ENCODE measurements at places on chromosomes 12 and 14.

- H3K27ac ChIP-seq = no peak overlapping the region
- no peak for DNase-seq
- H3K27me3 ChIP-seq = peaks cover 33% of the 10 kb centered on the region
- H3K36me3 ChIP-seq = no peaks in the 10 kb centered on the region
Observed at GRCh38 chr12:80712866-80713265, 3.8 kb upstream of the MYF5 start.

DNA sequence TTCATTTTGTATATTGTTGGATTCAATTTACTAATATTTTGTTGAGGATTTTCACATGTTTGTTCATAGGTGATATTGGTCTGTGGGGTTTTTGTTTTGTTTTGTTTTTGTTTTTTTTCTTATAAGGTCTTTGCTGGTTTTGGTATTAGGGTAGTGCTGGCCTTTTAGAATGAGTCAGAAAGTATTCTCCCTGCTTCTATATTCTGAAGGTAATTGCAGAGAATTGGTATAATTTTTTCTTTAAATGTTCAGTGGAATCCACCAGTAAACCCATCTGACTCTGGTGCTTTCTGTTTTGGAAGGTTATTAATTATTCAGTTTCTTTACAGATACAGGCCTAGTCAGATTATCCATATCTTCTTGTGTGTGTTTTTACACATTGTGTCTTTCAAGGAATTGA, 8.9 kb downstream of the TOGARAM1 start:
- H3K27me3 ChIP-seq = no peaks in the 10 kb centered on the region
- no peak overlapping the region for H3K4me3 ChIP-seq
- H3K27ac ChIP-seq = no peak overlapping the region
- peaks cover 11% of the 10 kb centered on the region for H3K4me1 ChIP-seq
- H3K36me3 ChIP-seq = no peaks in the 10 kb centered on the region

- H3K4me3 ChIP-seq = no peak overlapping the region
- peaks cover 6% of the 10 kb centered on the region for H3K4me1 ChIP-seq
- H3K27me3 ChIP-seq = no peaks in the 10 kb centered on the region
- no peak overlapping the region for H3K27ac ChIP-seq
- H3K36me3 ChIP-seq = no peaks in the 10 kb centered on the region
- no peak for DNase-seq
Observed at GRCh38 chr12:3835914-3836313, 37.3 kb downstream of the PARP11 start.

- H3K4me1 ChIP-seq = no peaks in the 10 kb centered on the region
- H3K4me3 ChIP-seq = no peak overlapping the region
- H3K36me3 ChIP-seq = no peaks in the 10 kb centered on the region
- peaks cover 2% of the 10 kb centered on the region for H3K27me3 ChIP-seq
- DNase-seq = no peak
Observed at GRCh38 chr12:28027328-28027727, 54.8 kb upstream of the PTHLH start.

DNA sequence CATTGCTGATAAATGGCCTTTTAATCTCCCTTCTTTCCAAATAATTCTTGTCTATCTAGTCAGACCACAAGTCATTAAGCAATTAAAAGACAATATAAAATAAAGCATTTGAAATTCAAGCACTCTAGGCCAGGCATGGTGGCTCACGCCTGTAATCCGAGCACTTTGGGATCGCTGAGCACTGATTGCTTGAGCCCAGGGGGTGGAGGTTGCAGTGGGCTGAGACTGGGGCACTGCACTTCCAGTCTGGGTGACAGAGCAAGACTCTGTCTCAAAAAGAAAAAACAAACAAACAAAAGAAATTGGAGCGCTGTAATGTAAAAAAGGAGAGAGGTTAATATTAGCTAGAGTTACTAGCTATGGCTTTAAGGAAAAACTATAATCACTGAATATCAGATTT, 30.5 kb upstream of the CSRP2 start:
- no peak overlapping the region for H3K4me3 ChIP-seq
- peaks cover 4% of the 10 kb centered on the region for H3K27me3 ChIP-seq
- H3K27ac ChIP-seq = no peak overlapping the region
- DNase-seq = no peak
- no peaks in the 10 kb centered on the region for H3K4me1 ChIP-seq
- H3K36me3 ChIP-seq = no peaks in the 10 kb centered on the region
